ENCODE measurements at places on chromosomes 16 and 17.

DNA sequence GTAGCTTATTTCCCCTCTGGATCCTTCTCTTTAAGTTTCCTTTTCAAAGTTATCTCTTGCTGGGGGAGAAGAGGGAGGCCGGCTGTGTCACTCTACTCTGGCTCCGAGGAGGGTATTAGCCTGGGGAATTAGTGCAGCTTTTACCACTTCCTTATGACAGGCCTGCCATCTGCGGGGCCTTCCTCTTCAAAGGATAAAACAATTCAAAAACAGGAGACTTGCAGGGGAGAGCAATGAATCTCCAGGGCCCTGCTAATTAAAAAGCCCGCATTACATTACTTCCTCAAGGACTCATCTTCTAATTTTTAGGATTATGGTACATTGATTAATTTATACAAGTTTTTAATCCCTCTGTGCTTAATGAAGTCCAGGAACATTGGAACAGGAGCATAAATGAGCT, 190.9 kb upstream of the CDH5 start:
- DNase-seq = no peak

- no peak for DNase-seq
Measured at GRCh38 chr16:68081861-68082628, 3.1 kb upstream of the NFATC3 start.

DNA sequence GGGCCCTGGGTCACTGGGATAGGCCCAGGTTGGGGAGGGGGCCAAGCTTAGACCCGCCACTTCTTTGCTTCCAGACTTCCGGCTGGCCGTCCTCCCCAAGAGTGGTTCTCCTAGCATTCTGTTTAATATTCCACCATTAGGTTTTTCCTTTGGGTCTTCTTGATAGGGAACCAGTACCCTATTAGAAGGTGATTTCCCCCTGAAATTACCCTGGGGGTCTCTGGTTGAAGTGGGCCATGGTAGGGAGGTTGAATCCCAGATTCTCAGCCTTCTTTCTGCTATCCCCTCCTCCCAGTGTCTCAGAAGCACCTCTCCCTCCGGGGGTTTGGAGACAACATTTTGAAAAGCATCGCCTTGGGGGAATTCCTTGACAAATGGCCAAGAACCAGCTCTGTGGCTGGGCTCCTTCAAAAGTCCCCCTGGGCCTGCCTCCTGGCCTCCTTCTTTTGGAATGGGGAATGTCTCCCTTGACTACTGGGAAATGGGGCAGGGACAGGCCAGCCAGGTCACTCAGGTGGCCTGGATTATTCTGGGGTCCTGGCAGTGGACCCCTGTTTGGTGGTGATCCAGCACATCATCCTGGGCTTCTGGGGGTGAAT, 5.7 kb downstream of the LASP1 start:
- DNase-seq = no peak

DNA sequence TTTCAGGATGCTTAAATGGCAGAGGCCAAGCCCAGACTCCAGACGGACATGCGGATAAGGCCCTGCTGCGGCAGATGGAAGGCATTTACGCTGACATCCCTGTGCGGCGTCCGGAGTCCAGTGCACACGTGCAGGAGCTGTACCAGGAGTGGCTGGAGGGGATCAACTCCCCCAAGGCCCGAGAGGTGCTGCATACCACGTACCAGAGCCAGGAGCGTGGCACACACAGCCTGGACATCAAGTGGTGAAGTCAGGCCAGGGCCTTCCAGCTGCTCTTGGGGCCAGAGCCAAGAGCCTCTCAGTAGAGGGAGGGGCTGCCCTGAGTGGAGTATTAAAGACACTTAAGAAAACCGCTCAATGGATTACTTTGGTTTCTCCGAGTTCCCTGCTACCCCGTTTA, 29.4 kb downstream of the NARF start:
- DNase-seq = no peak

DNA sequence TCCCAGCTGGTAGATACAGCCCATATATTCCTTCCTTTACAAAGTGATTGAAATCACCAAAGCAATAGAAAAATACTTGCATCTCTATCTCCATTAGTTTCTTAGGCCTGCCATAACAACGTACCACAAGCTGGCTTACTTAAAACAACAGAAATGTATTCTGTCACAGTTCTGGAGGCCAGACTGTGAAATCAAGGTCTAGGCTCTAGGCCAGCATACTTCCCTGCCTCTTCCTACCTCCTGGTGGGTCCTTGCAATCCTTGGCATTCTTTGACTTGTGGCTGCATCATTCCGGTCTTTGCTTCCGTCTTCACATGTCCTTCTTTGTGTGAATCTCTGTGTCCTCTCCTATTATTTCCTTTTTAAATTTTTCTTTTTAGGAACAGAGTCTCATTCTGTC, 62.5 kb downstream of the ERCC4 start:
- no peak for DNase-seq

GRCh38 chr17:18157354-18157985, 26.2 kb upstream of the ALKBH5 start:
- no peak for DNase-seq

GRCh38 chr16:70754851-70755600, 45.9 kb downstream of the VAC14 start:
- no peak for DNase-seq

GRCh38 chr17:80786470-80786869, 205.2 kb upstream of the CHMP6 start:
- DNase-seq = no peak

- no peak for DNase-seq
Measured at GRCh38 chr17:28404007-28404406, 2.0 kb downstream of the SLC46A1 start.

DNA sequence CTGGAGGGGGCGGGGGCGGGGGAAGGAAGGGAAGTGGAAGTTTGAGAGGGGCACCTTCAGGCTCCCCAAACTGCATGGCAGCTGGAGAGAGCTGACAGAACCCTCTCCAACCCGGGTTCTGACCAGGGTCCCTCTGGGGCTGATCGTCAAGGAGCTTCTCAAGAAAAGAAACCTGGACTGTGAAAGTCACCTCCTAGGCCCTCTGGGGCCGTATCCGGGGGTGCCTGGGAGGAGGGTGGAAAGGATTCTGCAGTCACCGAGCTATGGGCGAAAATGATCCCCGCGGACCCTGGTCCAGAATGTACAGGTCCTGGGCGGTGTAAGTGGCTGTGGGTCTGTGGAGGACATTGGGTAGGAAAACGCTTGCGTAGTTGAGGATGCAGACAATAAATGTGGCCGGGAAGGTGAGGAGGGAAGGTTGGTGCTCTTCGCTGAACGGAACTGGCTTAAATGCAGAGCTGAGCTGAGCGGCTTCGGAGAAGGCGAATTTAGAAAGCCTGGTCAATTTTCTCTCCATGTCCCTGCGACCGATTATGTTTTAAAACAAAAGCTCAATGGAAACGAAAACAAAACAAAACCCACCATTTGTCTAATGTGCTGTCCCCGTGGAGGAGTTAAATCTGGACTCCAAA, 3.6 kb upstream of the LHX1 start:
- no peak for DNase-seq

GRCh38 chr17:66192378-66192687, 400 bp upstream of the CEP112 start:
- DNase-seq = no peak

- no peak for DNase-seq
Measured at GRCh38 chr17:37194208-37194607, 181.6 kb upstream of the C17orf78 start.

DNA sequence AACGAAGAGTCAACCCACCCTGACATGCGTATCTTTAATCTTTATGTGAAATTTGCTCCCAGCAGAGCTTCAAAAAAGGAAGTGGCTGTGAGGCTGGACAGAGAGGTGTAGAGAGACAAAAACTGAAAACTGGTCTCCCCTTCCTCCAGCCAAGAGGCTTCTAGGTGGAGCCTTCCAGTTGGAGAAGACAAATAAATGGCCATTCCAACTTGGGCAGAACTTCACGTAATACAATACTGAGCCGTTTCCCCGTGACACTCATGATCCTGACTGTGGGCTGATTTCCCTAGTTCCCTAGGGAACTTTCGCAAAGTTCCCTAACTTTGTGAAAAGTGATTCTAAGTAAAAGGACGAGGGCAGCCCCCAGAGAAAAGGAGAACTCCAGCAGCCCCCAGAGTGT, 78.8 kb downstream of the ZFHX3 start:
- DNase-seq = no peak

GRCh38 chr17:75652934-75653549, 13.9 kb downstream of the RECQL5 start:
- no peak for DNase-seq

DNA sequence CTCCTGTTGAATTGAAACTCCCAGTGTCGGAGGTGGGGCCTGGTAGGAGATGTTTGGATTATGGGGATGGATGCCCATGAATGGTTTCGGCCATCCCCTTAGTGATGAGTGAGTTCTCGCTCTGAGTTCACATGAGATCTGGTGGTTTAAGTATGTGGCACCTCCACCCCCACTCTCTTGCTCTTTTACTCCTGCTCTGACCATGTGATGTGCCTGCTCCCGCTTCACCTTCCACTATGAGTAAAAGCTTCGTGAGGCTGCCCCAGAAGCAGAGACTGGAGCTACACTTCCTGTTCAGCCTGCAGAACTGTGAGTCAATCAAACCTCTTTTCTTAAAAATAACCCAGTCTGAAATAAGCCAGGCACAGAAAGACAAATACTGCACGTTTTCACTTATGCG, 512.4 kb downstream of the HS3ST4 start:
- no peak for DNase-seq

GRCh38 chr16:56102906-56103305, 88.4 kb upstream of the GNAO1 start:
- DNase-seq = no peak

GRCh38 chr17:72631568-72631948, 460.9 kb downstream of the SLC39A11 start:
- DNase-seq = no peak

GRCh38 chr16:67268136-67268579, 11.2 kb upstream of the PLEKHG4 start:
- no peak for DNase-seq

- DNase-seq = no peak
Measured at GRCh38 chr16:85010446-85010930, 847 bp downstream of the ZDHHC7 start.

- DNase-seq = no peak
Measured at GRCh38 chr17:3980381-3981014, 16.3 kb upstream of the ATP2A3 start.

DNA sequence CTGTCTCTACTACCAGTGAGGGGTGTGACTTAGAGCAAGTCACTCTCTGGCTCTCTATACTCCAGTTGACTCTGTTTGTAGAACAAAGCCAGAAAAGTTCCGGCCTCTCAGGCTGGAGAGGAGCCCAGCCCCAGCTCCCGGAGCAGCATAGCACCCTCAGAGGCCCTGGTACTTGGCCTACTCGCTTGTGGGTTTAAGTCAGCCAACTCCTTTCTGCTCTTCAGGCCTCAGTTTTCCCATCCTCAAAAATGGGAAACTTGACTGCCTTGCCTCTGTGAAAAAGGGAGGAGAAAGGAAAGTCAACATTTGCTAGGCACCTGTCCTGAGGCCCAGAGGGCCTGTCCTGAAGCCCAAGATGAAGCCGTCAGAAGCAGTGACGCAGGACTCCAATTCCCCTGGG, 1.1 kb downstream of the CHST6 start:
- no peak for DNase-seq

DNA sequence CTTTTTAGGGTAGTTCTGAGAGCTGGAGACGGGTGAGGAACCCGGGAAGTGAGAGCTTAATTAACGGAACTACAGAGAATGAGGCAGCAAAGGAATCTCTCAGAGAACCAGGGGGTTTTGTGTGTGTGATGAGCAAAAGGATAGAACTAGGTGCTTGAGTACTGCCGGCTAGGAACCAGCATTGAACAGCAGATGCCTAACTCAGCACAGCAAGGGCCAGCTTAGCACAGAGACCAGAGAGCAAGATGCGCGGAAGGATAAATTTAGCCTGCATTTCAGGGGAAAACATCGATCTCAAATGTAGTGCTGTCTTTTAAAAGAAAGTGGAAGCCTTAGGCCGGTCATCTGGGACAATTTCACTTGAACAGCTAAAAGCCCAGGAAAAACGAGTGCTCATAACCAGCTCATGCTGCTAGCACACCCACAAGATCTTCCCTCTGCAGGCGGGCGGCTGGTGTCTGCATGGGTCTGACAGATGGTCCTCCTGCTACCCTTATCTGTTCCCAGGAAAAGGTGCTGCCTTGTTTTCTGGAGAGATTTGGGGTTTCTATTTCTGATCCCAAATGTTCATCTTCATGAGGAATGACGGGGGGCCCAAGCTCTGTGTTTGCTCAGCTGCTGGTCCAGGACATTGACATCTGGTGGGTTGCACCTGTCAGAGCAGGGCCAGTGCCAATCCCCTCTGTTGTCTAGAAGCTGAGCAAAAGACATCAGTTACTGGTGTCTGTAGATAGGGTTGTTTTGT, 103.9 kb downstream of the SOCS1 start:
- no peak for DNase-seq

- no peak for DNase-seq
Measured at GRCh38 chr17:44069974-44070454, 521 bp upstream of the G6PC3 start.

DNA sequence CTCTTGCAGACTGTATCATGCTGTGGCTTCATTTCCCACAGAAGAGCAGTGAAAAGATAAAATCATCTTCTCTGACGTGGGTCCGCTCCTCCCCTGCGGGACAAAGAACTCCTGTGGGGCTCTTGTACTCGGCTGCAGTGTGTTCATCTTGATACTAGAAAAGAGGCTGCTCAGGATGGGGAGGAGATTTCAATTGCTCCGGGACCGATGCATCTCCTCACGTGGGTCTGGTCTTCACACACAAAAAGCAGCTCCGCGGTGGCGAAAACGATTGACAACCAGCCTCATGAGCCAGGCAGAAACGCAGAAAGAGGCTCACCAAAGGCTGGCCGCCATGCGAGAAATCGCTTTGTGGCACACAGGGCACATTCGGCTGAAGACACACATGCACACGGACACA, 14.4 kb upstream of the KCNJ18 start:
- DNase-seq = no peak

- no peak for DNase-seq
Measured at GRCh38 chr16:62033065-62033464, 3.2 kb downstream of the CDH8 start.

- no peak for DNase-seq
Measured at GRCh38 chr17:10119203-10120108, 79.0 kb downstream of the GAS7 start.

GRCh38 chr17:12756786-12757185, 32.5 kb upstream of the ARHGAP44 start:
- DNase-seq = no peak

DNA sequence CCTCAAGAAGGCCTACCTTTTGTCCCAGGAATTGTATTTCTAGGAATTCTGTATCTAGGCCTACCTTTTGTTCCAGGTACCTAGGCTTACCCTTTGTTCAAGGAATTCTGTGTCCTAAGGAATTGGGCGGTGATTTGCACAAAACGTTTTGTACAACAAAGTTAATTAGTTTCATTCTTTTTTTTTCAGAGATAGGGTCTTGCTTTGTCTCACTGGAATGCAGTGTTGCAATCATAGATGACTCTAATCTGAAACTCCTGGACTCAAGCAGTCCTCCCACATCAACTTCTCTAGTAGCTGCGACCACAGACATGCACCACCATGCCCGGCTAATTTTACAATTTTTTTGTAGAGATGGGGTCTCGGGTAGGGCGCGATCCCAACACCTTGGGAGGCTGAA, 7.0 kb downstream of the CDR2L start:
- no peak for DNase-seq

Measured in activated gamma-delta T cell (primary cell).